ENCODE measurements at places on chromosomes 3 and 15. TPM values are rescaled to one million over a fixed set of nuclear protein-coding genes. Genes with fewer than 3 reads are reported as not detected.

GRCh38 chr3:126680667-126681055 is 23.4 kb upstream of the CHCHD6 start:
- no peak for DNase-seq

DNA sequence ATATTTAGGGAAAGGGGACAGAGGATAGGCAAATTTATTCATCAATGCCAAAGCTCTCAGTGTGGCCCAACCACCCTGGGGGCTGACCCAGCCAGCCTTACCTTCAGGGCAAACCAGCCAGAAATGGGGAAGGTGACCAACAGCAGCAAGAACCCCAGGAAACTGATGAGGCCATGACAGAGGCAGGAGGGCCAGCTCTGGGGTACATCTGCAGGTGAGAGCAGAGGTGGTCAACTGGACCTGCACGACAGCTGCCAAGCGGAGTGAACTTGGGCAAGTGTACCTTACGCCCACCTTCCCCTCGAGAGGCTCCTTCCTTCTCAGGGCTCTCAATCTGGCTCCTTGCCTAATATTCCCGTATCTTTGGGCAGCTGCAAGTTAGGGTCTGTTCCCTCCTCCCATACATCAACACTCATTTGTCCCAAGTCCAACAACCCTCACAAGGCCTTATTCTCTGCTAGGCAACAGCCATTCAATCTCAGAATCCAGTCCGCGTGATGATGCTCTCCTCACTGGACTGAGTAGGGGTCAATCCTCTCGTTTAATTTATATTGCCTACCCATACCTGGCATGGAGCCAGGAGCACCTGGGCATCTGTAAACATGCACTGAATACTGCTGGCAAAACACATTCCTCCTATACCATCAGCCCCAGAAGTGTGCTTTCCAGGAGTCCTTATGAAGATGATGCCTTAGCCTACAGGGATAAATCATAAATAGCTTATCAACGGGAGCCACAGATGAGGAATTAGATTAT is 1.7 kb downstream of the STOML1 start:
- DNase-seq = no peak

DNA sequence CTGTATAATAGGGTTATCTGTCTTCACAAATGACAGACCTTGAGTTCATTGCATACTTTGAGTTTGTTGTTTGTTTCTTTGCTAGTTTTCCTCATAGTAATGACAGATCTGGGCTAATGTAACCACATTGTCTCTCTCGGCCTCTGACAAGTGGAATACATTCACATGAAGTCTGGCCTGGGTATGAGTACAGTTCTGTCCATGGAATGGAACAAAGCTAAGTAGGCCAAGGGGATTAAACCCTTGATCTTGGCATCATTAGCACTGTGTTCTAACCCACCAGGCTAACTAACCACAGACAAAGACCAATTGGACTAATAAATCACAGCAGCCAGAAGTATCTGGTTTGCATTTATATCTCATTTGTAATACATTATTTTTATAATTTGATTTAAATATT is 7.6 kb upstream of the VGLL3 start:
- DNase-seq = no peak

The CPLX3 gene
- not detected for total RNA-seq

DNA sequence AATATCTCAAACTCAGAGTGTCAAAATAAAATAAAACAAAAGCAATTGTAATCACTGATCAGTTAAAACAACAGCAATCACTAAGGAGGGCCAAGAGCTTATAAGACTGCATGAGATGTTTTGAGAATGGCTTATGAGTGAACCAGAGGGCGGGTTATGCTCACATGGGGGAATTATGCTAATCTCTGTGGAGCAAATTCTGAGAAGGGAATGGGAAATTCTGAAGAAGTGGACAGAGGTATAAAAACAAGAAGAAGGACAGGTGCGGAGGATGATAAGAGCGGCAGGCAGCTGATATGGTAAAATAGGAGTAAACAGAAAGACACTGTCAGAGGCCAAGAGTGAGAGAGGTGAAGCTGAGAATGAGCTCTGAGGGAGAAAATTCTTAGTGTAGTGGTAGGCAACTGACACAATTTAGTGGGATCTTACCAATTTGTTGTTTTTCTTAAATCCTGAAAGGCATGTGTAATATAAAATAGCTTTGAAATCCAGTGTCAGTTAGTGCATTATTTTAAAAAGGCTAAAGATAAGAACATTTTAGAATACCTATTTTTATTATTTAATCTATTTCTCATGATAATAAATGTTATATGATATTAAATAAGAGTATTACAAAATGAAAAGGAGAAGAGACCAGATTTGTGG is 133.8 kb downstream of the SPATA16 start:
- no peak for DNase-seq

- no peak for DNase-seq
These were observed 2.9 kb upstream of the RPS17 start for GRCh38 chr15:82543160-82543559.

DNA sequence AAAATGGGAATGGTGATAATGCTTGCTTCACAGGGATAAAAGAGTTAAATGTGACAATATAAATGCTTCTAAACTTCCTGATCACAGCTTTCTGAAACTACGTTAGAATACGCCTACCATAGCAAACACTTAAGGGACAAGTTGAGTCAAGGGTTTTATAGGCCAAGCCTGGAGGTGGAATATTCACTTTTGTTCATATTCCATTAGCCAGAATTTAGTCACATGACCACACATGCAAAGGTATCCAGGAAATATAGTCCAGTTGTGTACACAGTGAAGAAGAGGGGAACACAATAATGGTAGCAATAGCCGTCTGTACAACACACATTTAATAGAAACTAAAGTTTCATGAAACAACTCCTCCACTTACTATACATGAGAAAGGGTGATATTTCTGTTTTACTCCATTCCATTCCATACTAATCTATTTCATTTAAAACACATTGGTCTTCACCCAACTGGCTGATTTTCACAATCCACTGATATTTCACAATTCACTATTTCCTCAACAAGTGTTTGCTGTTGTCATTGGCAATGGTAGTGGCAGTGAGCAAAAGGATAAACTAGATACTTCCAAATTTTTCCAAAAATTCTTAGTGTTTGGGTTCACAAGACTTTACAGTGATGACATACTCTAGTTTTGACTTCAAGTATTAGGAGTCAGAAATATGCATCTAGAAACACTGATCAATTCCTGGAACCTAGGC is 270.9 kb downstream of the ERC2 start:
- no peak for DNase-seq

DNA sequence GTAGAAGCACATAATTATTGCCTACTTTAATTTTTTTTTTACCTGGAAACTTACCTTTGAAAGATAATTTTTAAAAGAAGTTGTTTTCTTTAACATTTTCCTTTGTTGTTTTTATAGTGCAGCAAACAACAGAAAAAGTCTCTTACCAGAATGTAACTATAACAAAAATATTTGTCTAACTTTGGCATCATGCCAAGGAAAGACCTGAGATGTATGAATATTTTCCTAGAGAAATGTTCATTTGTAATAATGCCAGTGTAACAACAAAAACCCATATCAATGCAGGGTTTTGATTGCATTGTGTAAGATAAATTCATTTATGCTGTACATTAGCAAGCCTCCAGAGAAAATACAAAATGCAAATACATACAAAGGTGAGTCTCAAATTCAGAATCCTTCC is 775.7 kb downstream of the SI start:
- DNase-seq = no peak
